T-helper 9 cell (primary cell): ENCODE measurements at places on chromosomes 12 and 14.

DNA sequence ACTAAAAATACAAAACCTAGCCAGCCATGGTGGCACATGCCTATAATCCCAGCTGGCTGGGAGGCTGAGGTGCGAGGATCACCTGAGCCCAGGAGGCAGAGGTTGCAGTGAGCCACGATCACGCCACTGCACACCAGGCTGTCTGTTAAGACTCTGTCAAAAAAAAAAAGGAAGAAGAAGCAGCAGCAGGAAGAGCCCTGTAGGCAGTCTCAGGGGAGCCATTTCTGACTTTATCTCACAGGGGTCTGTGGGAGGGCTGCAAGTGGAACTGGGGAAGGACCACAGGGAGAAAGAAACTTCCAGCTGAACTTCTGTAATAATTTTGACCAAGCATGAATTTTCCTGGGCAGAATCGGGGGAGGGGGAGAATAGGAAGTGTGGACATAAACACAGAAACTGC is 32.7 kb downstream of the GARIN6 start:
- no peak for DNase-seq

GRCh38 chr14:52547526-52547925 is 4.8 kb downstream of the TXNDC16 start:
- no peak for DNase-seq

DNA sequence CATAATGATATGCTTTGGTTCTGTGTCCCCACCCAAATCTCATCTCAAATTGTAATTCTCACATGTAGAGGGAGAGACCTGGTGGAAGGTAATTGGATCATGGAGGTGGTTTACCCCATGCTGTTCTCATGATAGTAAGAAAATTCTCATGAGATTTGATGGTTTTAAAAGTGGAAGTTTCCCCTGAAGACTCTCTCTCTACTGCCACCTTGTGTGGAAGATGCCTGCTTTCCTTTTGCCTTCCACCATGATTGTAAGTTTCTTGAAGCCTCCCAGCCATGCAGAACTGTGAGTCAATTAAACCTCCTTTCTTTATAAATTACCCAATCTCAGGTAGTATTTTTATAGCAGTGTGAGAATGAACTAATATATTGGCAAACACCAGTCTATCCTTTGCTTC is 260.4 kb upstream of the PPFIA2 start:
- no peak for DNase-seq

- peak; percentile 10 for DNase-seq
Measured at GRCh38 chr12:48866052-48866711, 512 bp upstream of the RND1 start.

GRCh38 chr12:32501835-32502333 is 102.5 kb downstream of the FGD4 start:
- DNase-seq: no peak

GRCh38 chr14:54768501-54769129 is 134.0 kb downstream of the GCH1 start:
- no peak for DNase-seq
